ENCODE measurements at places on chromosomes 1 and 21.

GRCh38 chr1:3863231-3863935, 6.1 kb downstream of the DFFB start:
- no peak for DNase-seq

DNA sequence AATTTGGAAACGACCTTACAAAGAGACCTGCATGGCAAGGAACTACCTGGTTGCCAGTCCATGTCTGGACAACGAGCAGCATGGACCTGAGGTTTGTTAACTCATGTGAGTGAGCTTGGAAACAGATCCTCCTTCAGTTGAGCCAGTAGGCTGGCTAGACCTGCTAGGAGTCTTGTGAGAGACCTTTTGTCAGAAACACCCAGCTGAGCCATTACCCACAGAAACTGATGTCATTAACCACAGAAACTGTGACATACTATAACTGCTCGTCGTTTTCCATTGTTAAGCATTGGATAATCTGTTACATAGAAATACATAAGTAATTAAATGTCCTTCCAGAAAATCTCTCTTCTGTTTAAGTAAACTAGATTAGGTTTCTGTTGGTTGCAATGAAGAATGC, 211.1 kb upstream of the C21orf91 start:
- DNase-seq = no peak

DNA sequence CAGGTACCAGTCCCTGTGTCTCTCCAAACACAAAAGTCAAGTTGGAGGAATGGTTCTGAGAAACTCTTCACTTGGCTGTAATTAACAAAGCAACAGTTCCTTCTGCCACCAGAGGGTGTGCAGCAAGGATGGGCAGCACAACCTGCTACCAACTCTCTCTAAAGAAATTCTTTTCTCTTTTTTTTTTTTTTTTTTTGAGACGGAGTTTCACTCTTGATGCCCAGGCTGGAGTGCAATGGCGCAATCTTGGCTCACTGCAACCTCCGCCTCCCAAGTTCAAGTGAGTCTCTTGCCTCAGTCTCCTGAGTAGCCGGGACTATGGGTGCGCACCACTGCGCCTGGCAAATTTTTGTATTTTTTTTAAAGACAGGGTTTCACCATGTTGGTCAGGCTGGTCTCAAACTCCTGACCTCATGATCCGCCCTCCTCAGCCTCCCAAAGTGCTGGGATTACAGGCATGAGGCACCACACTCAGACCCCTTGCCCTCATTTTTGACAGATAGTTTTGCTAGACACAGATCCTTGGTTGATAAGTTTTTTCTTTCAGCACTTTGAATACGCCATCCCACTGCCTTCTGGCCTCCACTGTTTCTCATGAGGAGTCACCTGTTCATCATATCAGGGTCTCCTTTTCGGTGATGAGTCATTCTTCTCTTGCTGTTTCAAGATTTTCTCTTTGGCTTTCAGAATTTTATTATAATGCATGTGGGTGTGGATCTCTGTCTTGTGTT, 12.1 kb upstream of the DEGS1 start:
- no peak for DNase-seq

DNA sequence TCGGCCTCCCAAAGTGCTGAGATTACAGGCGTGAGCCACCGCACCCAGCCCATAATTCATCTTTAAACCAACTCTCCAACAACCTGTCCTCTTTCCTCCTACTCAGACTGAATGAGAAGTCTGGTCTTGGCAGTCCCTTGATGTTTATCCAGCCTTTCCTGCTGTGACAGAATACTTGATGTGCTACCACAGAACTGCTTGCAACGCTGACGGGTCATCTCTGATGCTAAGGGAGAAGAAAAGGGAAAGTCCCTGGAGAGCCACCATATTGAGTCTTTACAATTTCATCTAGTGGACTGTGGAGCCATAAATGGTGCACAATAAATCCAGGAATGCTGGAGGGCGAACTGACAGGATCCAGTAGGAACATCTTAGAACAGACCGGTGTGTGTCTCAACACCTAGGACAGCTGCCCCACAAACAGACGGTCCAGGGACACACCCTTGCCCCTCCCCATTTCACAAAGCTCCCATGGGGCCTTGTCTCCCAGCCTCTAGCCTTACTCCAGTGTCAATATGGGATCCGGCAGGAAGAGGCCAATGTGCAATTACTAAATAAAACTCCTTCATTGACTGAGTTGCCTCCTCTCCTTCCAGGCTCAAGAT, 30.7 kb downstream of the JAK1 start:
- DNase-seq = no peak

DNA sequence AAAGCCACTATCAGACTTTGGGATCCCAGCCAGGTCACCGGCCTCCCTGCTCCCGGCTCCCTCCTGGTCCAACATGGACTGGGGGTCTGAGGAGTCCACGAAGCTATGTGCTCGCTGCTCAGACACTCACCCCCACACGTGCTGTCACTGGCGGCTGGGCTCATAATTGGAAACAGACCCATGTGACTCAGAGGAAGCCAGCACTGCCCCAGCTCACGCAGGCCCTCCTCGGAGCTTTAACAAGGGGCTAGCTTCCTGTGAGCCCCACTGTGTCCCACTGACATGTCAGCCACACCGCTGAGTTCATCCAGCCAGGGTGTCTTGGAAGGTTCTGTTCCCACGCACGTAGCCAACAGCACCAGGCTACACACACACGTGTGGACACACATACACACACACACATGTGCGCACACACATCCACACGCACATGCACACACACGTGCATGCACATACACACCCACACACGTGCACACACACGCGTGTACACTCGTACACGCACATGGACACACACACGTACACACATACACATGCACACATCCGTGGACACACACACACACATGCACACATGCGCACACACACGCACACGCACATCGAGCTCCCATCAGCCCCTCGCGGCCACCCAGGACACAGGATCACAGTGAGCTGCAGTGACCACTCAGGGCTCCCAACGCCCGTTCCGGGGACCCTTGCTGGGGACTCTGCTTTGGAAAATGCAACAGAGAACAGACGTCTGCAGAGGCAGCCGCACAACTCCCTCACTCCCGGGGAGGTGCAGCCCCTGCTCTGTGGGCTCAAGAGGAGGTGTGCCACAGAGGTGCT, 18.4 kb upstream of the COL6A2 start:
- DNase-seq = no peak

- no peak for DNase-seq
Observed at GRCh38 chr1:112841825-112842224, 114.2 kb downstream of the SLC16A1 start.

GRCh38 chr1:93605812-93606512, 75.7 kb downstream of the BCAR3 start:
- DNase-seq = no peak

GRCh38 chr1:40024671-40025070, 15.9 kb upstream of the CAP1 start:
- DNase-seq = no peak

DNA sequence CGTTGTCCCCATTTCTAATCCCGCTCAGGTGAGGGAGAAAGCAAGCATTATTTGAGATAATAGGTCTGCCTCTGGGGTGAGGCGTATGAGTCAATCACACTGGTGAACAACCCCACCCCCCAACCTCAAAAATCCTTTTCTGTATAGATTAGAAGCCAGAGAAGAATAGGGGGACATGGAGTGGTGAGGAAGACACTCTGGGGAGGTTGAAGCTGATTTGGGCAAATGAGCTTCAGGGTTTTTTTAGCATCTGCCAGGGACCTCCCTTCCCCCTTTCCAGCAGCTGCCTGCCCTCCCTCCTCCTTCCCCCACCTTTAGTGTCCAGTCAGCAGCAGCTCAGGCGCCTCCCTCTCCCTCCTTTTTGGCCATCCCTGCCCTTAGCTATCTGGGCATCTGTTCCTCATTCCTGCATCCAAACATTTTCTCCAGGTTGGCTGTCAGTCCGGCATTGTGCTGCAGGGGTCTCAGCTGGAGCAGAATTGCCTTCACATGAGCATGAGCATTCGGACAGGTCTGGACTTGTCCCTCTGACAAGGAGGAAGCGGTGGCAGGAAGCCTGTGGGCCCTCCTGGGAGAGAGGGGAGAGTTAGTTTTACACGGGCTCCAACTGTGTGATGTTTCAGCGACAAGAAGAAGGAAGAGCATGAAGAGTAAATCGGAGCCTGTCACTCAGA, 30.8 kb upstream of the PTGFRN start:
- DNase-seq = no peak

- DNase-seq = peak; percentile 58
Observed at GRCh38 chr1:173429471-173430402, 47.4 kb upstream of the PRDX6 start.

- DNase-seq = no peak
Observed at GRCh38 chr1:197787623-197788536, 12.6 kb upstream of the DENND1B start.

DNA sequence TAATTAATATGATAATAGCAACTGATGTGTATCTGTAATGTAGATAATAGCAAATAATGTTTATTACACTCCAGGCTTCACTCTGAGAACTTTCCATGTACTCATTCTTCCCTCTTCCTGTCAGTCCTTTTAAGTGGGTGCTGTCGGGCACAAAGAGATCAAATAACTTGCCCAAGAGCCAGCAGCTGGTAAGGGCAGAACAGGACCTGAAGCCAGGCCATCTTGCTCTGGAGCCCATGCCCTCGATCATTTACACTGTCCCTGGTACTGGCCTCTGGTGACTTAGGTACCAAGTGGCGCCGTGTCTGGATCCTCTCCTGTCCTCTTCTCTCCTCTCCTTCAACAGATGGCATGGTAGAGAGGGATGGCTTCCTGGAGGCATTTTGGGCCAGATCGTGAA, 97.2 kb downstream of the VPS13D start:
- no peak for DNase-seq

DNA sequence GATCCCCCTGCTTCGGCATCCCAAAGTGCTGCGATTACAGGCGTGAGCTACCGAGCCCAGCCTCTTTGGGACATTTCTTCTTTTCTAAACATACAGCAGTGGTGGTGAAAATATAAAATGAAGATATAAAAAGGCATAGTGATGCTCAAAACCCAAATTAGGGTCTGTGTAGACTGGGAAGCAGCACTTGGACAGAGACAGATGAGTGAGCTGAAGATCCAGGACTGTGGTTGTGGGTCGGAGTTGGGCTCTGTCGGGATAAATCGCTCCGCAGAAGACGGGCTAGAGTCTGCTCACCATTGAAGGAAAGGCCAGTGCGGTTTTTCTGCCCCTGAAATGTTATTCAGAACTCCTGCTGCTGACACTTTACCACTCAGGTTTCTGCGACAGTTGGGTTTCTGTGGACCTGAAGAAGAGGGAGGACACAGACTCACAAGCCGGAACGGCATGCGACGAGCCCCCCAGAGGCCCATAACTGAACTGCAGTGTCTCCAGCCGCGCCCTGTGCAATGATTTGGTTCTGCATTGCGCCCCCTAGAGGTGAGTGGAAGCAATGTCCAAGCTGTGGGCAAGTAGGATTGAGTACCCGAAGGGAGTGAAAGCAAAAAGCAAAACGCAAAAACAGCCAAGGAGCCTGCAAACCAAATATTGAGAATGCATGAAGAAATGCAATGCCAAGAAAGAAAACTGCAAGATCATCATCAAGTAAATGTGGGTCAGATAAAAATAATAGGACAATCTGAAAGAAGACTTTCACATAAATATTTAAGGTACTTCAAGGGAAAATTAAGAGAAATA, 66.6 kb downstream of the GABPA start:
- peak; percentile 91 for DNase-seq

- DNase-seq = no peak
Observed at GRCh38 chr1:220339581-220339980, 67.3 kb upstream of the RAB3GAP2 start.

DNA sequence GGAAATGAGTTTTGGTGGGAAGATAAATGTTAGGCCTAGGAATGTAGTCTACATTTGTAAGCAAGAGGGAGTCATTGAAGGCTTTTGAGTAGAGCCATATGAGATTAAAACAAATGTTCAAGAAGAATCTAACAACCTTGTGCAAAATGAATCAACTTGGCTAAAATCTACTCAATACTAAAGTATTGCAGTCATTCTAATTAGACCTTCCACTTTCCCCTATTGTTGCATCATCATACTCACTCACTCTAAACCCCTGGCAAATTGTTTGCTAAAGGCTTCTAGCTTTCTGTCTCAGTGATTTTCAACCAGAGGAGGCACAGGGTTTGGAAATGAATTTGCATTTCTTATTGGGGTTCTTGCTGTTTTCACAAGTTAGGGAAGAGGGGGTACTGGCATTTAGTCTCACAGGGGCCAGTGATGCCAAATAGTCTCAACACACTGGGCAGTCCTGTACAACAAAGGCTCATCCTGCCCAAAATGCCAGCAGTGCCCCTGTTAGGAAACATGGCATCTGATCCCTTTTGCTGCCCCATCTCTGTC, 85.3 kb downstream of the SEC16B start:
- DNase-seq = no peak

DNA sequence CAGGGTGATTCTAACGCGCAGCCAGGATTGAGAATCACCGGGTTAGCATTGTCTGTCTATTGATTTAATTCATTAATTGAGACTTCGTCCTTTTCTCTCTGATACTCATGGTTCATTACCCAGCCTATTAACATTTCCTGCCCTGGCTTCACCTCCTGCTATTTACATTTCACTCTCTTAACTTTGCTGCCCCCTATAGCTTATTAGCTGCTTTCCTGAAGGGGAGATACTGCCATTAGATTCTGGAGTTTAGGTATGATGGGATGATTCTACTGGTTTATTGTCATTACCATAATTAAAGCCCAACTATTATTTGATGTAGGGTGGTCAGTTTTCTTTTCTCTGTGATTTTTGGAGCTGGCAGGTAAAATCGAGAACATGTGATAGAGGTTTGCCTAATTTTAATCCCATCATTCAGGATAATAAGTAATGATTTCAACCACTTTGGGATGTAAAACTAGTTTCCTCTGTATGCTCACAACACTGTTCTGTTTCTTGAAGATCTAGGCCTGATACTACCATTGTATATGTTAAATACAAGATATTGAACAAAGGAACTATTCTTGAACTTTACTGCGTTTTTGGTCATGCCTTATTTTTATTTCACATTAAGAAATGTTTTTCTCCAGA, 6.4 kb downstream of the PPP2R5A start:
- DNase-seq = no peak

DNA sequence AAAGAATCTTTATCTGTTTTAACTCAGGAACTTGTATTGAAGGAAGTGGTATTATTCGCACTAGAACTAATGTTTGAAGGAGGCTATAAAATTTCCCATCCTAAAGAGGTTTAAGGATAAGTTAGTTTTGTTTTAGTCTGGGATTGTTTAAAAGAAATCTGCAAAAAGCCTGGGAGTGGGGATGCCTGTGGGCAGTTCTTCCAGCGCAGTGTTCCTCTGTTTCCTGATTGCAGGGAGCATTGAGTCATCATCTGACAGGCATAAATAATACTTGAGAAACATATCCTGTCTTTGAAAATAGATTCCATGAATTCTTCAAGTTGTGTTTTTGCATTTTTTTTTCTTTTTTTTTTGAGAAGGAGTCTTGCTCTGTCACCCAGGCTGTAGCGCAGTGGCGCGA, 350.8 kb upstream of the PTBP2 start:
- DNase-seq = no peak

GRCh38 chr1:207850621-207851407, 60.1 kb downstream of the CD34 start:
- DNase-seq = no peak

GRCh38 chr1:239805851-239806772, 285.6 kb upstream of the FMN2 start:
- no peak for DNase-seq
